Mesothelial cell of epicardium (in vitro differentiated cells): ENCODE measurements at places on chromosomes 11 and 22. TPM values are rescaled to one million over a fixed set of nuclear protein-coding genes. Genes with fewer than 3 reads are reported as not detected.
A peak's percentile ranks its signal among the peaks of the same experiment; 100 is the strongest.

DNA sequence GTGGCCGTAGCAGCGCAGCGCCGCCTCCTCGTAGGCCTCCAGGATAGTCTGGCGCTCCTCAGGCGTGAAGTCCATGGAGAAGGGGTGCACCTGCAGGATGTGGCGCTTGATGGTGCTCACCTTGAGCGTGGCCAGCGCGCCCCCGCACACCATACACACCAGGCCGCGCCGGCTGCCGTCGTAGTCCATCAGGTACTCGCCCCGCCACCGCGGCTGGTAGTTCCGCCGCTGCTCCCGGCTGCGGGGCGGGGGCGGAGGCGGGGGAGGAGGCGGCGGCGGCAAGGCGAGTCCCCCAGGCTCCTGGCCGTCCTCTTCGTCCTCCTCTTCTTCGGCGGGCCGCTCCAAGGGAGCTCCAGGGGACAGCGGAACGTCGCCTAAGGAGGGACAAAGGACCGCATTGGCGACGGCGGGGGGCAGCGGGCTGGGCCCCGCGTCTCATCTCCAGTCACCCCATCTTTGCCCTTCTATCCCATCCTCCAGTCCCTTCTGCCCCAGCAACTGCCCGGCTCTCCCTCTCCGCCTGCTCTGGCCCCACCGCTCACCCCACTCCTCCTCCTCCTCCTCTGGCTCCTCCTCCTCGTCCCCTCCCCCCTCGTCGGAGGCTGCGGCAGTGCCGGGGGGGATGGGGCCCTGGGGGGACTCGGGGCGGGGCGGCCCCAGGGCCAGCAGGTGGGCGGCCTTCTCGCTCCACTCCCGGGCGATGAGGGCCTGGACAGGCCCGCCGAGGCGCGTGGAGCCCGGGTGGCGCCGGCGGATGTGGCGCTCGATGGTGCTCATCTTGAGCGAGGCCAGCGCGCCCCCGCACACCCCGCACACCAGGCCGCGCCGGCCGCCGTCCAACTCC is 4.9 kb downstream of the ZFTA start:
- H3K27me3 ChIP-seq = no peaks in the 10 kb centered on the region
- H3K36me3 ChIP-seq = no peaks in the 10 kb centered on the region
- H3K27ac ChIP-seq = no peak overlapping the region
- peak overlapping the region; percentile 58 for H3K4me3 ChIP-seq
- peak; percentile 55 for DNase-seq

DNA sequence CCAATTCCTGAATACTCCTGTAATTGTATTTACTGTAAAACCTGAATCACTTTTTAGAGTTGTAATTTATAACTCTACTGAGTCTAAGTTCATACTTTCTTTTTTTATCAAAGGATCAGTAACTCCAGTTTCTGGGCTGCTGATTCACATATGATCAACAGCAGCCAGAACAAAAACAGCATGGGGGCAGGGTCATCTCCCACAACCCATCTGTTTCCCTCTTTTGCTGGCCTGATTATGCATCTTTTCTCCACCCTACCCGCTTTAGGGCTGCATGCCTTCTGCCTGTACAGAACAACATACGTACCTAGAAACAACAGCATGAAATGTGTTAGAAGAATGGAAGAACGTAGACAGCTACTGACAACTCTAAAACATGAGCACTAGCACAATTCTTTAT is 76.0 kb downstream of the MRTFA start:
- H3K27ac ChIP-seq = peak overlapping the region; percentile 90
- peaks cover 3% of the 10 kb centered on the region for H3K36me3 ChIP-seq
- peaks cover 26% of the 10 kb centered on the region for H3K4me1 ChIP-seq
- no peaks in the 10 kb centered on the region for H3K27me3 ChIP-seq

B3GAT1 gene
- 1.4 to 1.5 TPM (median 1.5 TPM) in 3 replicates for total RNA-seq

DNA sequence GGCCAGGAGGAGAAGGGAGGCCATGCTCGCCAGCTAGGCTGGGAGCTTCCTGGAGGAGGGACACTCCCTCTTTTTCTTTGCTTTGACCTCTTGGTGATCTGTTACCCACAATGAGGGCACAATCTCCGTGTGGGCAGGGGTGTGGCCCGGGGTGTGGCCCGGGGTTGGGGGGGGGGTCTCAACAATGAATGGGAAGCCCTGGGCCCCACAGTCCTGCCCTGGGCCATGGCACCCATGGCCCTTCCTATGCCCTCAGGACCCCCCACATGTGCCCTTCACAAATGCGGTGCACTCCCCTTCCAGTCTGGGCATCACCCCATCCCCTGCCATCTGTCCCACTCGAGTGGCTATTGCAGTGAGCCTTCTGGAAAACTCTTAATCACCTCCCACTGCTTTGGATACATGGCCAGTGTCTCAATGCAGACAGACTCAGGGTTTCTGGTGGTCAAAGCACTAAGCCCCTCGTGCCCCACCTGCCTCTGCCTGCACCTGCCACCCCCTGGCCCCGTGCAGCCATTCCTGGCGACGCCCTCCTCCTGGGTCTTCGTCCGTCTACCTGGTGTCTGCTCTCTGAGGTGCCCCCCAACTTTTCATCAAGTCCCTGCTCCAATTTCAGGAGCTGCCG is 611.3 kb downstream of the TBC1D22A start:
- H3K4me3 ChIP-seq = no peak overlapping the region
- no peaks in the 10 kb centered on the region for H3K4me1 ChIP-seq
- H3K27me3 ChIP-seq = no peaks in the 10 kb centered on the region
- no peak overlapping the region for H3K27ac ChIP-seq
- H3K36me3 ChIP-seq = peaks cover 13% of the 10 kb centered on the region
- DNase-seq = no peak

- DNase-seq = no peak
- H3K4me1 ChIP-seq = peaks cover 6% of the 10 kb centered on the region
- H3K27me3 ChIP-seq = no peaks in the 10 kb centered on the region
- no peaks in the 10 kb centered on the region for H3K36me3 ChIP-seq
- H3K27ac ChIP-seq = no peak overlapping the region
These were observed 1139.3 kb downstream of the BRD1 start for GRCh38 chr22:48688366-48688765.

DNA sequence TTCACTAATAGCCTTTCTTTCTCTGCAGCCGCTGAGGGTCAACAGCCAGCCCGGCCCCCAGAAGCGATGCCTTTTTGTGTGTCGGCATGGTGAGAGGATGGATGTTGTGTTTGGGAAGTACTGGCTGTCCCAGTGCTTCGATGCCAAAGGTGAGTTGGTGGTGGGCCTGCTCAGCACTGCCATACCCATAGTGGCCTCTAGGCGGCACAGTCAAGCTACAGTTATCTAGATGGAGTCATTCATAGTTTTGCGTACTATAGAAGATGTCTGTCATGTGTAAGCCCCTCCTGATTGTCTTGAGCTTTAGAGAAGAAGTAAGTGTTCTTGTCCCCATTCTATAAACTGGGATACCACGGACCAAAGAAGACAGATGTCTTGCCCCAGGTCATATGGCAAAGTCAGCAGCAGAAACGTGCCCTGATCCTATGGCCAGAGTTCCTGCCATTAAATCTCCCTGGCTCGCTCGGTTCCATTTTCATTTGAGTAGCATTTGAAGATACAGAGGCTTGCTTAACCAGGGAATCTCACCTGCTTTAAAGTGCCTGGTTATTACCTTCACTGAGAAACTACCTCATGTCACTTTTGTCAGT is 42.1 kb upstream of the CRTAM start:
- H3K27ac ChIP-seq = no peak overlapping the region
- no peak overlapping the region for H3K4me3 ChIP-seq
- peak; percentile 57 for DNase-seq
- no peaks in the 10 kb centered on the region for H3K36me3 ChIP-seq
- no peaks in the 10 kb centered on the region for H3K4me1 ChIP-seq

DNA sequence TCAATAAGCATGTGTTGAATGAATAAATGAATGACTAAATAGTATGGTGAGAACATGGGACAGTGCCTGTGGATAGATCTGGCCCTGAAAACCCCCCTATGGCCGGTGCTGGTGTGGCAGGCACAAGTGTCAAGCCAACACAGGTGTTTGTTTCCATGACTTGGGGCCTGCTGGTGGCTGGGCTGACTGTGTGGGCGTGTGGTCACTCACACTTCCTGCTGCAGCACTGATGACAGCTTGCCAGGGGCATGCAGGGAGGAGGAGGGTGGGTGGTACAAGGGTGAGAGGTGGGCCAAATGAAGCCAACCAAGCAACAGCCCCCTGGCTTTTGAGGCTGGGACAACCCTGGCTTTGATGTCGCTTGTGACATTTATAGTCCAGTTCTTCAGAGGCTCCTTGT is 30.3 kb upstream of the ABCC8 start:
- H3K27ac ChIP-seq = no peak overlapping the region
- no peak for DNase-seq
- H3K27me3 ChIP-seq = peaks cover 51% of the 10 kb centered on the region
- H3K4me1 ChIP-seq = peaks cover 18% of the 10 kb centered on the region

DNA sequence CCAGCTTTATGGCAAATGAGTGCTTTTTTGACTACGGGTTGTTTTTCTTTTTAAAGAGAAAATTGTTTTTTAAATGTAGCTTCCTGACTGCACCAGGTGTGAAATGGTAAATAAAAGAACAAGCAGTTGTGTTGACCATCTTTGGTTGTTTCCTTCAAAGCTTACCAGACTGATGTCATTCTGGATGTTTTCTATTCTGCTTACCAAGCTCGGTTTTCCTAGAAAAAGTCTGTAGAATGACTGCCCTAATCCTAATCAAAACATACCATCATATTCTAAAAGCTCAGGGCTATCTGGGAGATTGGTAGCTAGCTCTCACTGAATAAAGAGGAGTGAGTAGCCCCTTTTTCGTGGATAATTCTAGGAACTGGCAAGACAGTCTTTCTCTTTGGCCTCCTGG is 77.7 kb downstream of the GAB2 start:
- no peak overlapping the region for H3K4me3 ChIP-seq
- H3K4me1 ChIP-seq = peaks cover 38% of the 10 kb centered on the region
- H3K36me3 ChIP-seq = peaks cover 9% of the 10 kb centered on the region
- DNase-seq = no peak
- no peaks in the 10 kb centered on the region for H3K27me3 ChIP-seq
- no peak overlapping the region for H3K27ac ChIP-seq

GRCh38 chr11:10032935-10033334 is 261.1 kb downstream of the SBF2 start:
- H3K4me1 ChIP-seq = peaks cover 22% of the 10 kb centered on the region
- no peaks in the 10 kb centered on the region for H3K27me3 ChIP-seq
- no peak overlapping the region for H3K27ac ChIP-seq
- H3K4me3 ChIP-seq = no peak overlapping the region
- H3K36me3 ChIP-seq = peaks cover 11% of the 10 kb centered on the region
- DNase-seq = no peak
